ENCODE measurements at places on chromosomes 6 and 20. TPM values are rescaled to one million over a fixed set of nuclear protein-coding genes. Genes with fewer than 3 reads are reported as not detected.

DNA sequence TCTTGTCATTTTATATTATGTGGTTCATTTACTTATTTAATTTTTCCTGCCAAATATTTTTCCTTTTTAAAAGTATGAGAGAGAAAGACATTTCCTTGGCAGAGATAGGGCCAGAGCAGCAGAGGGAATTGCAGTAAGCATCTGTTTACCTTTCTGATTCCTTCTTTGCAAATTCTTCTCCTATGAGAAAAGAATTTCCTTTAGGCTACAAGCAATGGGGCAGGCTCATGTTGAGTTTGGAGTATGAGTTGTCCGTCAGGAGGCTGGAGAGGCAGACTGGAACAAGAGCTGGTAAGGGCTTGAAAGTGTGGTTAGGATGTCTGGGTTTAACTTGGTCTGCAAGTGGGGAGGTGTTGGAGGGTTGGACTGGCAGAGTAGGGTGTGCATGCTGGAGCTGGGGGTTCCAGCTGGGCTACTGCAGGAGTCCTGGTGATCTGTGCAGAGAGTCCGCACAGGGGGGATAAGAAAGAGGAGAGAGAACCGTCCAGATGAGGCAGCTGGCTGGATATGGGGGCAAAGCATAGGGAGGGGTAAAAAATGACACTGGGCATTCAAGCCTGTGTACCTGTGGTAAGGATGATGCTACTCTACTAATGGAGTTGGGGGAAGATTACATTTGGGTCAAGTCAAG is 19.7 kb downstream of the TIAM2 start:
- no peak for DNase-seq

GRCh38 chr6:53020005-53020744 is 25.1 kb upstream of the GSTA4 start:
- DNase-seq, result no peak

DNA sequence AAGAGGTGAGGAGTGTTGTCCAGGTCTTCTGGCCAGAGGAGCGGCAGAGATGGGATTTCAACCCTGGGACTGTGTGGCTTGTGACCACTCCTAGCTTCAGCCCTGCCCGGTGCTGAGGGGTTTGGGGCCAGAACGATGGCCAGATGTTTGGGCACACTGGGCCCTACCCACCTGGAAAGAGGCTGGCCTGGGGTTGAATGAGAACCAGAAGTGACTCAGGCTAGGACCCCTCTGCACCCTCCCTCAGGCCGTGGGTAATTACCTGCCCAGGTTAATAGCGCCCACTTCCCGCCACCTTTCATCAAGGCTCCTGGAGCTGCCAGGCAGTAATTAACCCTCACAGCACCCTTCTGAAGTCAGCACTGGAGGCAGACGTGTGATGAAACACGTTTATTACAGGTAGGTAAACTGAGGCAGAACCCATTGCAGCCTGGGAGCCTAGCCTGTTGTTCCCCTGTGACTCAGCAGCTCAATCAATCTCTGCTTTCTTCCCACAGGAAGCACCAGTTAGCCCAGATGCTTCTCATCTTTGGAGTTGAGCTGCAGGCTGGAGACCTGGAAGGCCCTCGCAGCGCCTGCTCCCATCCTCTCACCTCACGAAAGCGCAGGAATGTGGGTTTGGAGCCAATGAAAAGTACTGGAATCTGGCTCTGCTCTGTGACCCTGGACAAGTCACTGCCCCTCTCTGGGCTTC is 120.8 kb downstream of the CEBPB start:
- no peak for DNase-seq

DNA sequence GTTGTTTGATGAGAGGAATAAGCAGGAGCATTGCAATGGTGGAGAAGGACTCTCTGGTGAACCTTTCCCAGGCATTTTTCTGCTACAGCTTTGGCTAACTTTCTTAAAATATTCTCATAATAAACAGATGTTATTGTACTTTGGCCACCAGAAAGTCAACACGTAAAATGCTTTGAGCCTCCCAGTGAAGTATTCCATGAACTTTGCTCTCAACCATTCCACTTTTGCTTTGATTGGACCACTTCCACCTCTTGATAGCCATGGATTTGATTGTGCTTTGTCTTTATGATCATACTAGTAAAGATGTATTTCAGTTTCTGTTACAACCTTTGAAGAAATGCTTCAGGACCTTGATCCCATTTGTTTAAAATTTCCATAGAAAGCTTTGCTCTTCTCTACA is 241.1 kb downstream of the TENT5A start:
- no peak for DNase-seq

GRCh38 chr6:160960839-160961238 is 30.7 kb upstream of the MAP3K4 start:
- DNase-seq, result no peak

- no peak for DNase-seq
Measured at GRCh38 chr6:114288701-114289495, 53.9 kb downstream of the HS3ST5 start.

DNA sequence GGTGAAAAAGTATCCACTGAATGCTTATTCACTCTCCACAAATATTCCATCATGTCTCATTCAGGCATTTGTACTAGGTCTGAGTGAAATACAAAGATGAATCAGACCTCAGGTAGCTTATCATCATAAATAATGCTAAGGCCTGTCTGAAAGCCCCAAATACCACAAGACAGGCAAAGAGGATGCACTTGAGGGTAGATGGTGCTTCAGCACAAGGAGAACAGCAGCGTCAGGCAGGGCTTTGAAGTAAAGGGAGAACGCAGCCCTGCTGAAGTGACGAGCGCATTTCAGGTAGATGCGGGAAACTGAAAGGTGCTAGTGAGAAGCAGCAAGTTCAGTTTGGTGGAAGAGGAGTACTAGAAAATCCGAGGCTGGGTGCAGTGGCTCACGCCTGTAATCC is 38.7 kb downstream of the MAP3K5 start:
- no peak for DNase-seq

The ARMC2 gene
- total RNA-seq, result 12.7 TPM

The BANF2 gene
- not detected for total RNA-seq

The C20orf204 gene
- 2.4 TPM for total RNA-seq
